ENCODE measurements at places on chromosomes 6 and 20.

- DNase-seq: no peak
Measured at GRCh38 chr20:25286917-25287316, 39.0 kb downstream of the PYGB start.

DNA sequence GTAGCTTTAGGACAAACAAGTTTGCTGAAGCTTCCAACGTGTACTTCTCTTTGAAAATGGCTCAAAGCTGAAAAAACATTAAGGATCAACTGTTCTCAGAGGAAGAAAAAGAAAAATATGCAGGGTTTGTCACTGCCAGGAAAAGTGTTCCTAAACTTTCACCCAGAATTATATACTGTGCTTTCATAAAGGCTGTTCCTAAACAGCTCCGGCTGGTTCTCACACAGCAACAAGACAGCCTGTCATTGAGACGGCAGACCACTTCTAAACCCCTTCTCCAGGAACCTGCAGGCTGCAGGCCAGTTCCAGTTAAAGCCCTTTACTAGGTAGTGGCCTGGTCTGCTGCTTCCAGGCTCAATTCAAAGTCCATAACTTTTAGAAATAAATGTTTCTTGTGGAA, 97.4 kb upstream of the SOX4 start:
- no peak for DNase-seq

DNA sequence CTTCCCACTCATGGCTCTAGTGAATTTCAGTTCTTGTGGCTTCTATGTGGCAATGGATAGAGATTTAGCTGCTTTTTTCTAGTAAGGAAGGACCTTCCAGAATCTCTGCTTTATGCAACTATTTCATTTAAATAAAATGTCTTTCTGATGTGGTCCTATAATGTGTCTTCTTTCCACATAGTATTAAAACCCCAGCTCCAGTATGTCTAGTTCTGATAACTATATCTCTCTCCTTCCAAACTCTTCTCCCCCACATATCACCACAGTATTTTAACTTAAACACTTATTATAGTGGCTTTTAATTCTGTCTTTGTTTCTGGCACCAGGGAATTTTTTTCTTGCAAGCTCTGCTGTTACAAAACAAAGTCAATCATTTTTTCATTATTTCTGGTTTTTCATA, 40.6 kb upstream of the SUMO4 start:
- DNase-seq: no peak

DNA sequence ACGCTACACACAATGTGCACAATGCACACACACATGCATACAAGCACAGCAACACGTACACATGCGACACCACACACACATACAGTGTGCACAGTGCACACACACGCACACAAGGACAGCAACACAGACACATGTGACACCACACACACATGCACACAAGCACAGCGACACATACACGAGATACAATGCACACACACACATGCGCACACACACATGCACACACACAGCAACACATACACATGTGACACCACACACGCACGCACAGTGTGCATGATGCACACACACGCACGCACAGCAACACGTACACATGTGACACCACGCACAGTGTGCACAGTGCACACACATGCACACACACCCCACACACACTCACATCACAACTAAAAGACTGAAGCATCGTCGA, 327.3 kb downstream of the THBS2 start:
- DNase-seq: no peak

DNA sequence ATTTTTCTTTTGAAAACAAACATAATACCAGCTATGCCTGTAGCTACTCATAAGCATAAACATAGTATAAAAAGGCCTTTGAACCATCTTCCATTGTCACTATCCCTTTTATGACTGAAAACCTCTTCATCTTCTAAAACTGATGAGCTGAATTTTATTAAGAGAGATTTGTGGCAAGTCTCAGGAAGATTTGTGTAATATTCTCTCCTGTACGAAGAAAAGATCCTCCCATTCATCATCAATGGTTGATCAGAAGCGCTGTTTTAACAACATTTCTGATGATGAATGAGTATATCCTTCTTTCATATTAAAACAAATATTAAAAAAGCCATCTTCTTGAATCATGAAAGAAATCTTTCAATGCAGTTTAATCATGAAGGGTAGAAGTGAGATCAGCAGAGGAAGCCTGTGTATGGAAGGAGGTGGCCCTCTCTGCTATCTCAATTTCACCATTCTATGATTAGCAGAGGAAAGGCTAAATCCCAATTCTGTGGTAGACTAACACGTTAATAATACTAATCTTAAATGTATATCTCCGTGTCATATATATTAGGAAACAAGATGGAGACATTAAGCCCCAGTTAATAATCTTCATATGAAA, 430.2 kb downstream of the FRK start:
- DNase-seq: no peak

DNA sequence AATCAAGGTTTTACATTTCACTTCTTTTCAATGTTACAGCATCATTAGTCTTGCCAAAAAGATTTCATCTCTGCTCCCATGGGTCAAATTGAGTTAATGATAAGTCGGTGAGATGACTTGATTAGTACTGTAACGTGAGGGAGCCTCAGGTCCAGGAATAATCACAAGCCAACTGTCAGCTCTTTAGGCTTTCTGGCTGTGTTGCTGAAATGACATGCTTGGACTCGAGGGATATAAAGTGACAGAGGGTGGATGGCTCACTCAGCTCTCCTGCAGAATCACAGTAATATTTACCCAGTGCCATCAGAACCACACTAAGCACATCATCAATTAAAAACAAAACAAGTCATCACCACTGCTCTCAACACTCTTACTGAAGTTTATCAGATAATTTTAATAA, 196.2 kb upstream of the THEMIS start:
- DNase-seq: no peak

DNA sequence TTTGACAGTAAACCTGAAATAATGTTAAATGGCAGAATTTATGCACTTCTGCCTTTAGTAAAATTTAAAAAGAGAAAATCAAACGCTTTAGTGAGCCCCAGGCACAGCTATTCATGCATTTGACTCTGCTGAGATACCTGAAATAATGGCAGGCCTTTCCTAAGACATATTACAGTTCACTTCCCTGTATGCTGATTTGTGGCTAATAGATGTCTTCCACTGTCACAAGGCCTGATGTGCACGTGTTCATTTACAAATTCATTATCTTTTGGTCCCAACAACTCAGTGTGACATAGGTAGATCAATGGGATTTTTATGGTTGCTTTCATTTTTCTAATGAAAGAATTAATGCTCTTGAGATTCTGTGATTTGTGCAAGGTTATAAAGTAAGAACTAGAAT, 449.7 kb upstream of the RGS17 start:
- no peak for DNase-seq

DNA sequence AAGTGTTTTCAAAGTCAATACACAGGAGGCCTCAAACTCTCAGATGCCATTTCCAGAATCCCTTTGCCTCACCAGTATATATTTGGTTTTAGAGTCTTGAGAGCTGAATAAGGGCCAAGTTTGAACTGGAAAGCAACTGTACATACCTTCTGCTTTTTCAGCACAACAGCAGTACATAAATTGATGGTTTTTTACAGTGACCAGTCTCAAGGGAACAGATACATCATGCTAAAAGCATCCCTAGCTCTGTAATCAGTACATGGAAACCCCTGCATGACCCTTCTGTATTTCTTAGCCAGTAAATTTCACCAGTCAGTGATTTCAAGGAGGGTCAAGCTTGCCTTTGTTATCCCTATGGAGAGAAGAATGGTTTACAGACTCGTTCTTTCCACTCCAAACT, 40.6 kb upstream of the ECHDC1 start:
- DNase-seq: no peak

GRCh38 chr20:58228103-58228483, 360 bp downstream of the ANKRD60 start:
- DNase-seq: no peak

All from HS-5 (cell line).